Cardiac fibroblast (primary cell): ENCODE measurements at places on chromosomes 5 and 9.
A peak's percentile ranks its signal among the peaks of the same experiment; 100 is the strongest.

DNA sequence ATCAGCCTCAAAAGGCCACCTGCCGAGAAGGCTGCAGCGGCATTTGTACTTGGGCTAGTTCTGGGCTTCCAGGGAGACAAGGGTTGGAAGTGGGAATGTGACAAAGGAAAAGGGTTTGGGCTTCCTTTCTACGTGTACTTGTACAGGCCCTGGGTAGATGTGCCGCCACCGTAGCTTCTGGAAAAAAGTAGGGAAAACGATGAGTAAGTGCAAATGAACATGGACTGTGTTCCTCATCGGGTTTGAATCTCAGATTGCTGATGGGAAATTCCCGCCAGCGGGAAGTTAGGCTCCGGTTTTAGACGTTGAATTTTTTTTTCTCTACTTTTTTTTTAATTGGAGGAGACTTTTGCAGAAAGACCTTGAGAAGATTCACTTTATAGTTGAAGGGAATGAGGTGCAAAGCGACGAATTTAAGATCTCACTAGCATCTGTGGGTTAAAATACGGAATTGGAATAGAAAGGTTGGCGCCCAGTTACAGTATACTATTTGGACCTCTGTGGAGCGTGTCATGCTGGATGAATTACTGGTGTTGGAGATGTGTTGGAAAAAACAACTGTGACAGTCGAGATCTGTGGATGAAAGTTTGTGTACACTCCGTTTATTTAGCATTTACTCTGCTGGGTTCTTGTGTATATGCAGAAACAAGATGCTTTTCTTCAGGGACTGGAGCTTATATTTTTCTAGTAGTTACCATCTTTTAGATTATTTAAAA lies 1.2 kb downstream of the G3BP1 start:
- DNase-seq, result peak; percentile 6

DNA sequence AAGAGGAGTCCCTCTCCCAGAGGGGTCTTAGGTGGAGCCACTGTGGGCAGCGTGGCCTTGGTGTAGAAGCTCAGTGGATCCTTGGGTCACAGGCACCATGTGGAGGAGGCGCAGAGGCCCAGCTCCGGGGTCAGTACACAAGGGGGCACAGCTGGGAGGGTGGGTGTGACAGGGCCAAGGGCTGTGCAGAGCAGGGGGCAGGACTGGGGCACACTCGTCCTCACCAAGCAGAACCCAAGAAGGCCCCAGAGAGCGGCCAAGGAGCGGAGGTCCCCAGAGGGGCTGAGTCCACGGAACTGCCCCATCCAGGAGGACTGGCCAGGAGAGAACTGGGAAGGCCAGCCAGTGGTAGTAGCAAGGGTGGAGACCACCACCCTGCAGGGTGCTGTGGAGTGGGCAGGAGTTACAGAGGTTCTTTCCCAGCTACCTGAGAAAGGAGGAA lies 2.5 kb upstream of the LPCAT1 start:
- DNase-seq, result no peak

DNA sequence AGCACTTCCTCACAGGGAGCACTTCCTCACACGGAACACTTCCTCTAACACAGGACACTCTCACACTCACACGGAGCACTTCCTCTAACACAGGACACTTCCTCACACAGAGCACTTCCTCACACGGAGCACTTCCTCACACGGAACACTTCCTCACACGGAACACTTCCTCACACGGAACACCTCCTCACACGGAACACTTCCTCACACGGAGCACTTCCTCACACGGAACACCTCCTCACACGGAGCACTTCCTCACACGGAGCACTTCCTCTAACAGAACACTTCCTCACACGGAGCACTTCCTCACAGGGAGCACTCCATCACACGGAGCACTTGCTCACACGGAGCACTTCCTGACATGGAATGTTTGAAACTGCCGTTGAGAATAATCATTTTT lies 13.4 kb downstream of the POMT1 start:
- DNase-seq, result no peak

DNA sequence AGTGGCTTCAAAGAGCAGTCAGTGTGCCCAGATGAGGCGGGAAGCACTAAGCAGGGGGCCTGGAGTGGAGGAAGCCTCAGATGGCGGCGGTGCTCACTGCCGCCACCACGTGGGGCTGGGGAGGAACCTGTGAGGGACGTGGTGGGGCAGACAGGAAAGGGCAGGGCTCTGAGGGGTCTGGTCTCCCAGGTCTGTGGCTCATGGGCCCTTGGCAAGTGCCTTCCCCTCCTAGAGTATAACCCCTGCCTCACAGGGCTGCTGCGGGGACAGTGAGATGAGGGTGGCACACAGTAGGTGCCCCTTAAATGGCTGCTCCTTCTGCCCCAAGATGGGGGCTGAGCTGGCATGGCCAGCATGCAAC lies 26.6 kb downstream of the NR5A1 start:
- DNase-seq, result peak; percentile 10

DNA sequence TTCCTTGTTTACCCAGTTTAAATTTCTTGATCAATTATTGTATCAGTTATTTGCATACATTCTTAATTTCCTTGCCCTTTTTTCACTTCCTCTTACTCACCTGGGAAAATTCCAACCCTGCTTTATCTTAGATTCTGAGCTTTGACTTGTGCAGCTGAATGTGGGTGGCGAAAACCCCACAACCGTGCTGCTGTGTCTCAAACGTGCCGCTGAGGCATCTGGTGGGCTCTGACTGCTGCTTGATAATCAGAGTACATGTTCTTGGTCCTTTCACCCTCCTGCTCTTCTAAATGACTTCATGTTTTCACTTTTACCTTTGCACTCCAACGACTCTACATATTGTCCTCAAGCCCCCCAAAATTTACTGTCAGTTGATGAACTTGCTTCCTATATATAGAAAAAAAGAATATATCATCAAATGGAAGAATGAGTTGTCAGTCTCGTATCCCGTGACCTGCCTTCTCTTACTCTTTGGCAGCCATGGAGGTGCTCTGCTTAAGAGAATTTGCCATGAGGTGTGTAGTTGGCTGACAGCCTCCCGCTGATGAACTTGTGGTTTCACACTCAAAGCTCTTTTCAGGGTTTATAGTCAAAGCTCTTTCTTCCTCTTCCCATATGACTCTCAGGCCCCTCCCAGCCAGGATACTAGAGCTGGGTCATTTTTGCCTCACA lies 14.0 kb upstream of the JAK2 start:
- DNase-seq, result no peak

DNA sequence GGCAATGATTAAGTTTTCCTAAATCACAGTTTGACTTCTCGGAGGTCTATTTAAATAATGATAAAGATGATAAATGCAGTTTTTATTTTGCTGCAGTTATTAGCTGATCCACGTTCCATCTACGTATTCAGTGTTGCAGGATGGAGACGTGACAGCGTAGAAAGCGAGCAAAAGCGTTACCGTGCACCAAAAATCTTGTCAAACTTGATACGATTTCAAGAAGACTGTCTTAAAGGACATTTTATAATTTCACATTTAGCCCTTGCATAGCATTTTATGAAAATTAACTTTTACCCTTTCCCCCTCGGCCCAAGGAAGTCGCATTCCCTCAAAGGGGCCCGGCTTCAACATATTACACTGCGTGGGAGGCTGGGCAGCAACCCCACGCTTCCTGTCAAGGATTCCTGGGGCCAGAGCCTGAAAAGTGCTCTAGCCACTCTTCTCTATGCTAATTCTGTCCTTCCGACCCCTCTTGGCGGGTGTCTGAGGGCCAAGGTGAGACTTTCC lies 7.1 kb upstream of the PURA start:
- no peak for DNase-seq

GRCh38 chr9:89778100-89779090 lies 173.6 kb downstream of the GADD45G start:
- DNase-seq, result no peak

DNA sequence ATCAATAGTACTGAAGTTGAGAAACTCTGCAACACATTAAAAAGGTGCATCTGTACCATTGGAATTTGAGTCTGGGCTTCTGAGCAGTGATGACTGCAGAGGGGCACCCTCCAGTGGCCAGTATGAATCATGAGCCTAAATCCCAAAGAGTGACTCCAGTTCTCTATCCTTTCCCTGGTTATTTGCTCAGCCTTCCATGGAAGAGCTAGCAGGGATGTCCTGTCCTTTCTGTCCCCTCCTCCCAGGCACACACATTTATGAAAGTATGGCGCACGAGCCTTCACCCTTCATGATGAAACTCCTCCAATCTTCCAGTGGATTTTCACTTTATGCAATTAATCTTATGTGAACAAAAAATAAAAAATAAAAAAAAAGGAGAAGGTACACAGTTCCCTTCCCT lies 81.0 kb downstream of the ESM1 start:
- DNase-seq, result peak; percentile 72

- DNase-seq, result no peak
Observed at GRCh38 chr5:175337680-175338079, 106.3 kb downstream of the DRD1 start.

DNA sequence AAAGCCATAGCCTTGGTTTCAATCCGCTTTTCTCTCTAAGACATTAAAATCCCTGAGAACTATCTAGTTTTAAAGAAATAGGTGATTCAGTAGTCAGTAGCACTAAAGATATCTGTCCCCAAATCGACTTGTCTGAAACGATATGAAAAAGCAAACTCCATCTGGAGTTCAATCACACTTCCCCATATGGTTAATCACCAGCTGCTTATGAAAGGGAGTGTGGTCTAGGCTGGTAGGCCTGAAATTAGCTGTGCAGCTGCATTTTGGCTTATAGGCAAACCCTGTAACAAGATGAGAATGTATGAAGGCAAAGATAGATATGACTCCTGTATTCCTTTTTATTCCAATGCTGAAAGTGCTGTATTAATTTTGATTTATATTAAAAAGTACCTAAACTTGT lies 65.9 kb downstream of the DMRTA1 start:
- no peak for DNase-seq

DNA sequence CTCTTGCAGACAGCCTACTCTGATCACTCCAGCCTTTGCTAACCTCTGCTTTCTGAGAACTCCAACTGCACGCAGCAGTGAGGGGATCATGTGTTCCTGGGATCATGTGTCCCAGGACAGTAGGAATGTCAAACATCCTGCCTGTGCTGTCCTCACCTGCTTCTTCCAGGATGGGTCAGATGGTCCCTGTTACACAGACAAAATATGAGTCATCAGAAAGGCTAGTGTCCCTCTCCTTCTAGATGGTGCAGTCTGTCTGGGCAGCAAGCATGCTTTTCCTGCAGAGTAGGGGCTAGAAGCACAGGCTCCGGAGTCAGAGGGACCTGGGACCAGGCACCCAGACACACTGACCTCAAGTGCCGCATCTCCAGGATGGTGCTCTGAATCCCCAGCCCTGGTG lies 20.1 kb upstream of the SLC25A48 start:
- no peak for DNase-seq

GRCh38 chr5:147780924-147781573 lies 1.5 kb downstream of the JAKMIP2 start:
- DNase-seq, result no peak

- no peak for DNase-seq
Observed at GRCh38 chr9:6632516-6633183, 12.9 kb downstream of the GLDC start.

DNA sequence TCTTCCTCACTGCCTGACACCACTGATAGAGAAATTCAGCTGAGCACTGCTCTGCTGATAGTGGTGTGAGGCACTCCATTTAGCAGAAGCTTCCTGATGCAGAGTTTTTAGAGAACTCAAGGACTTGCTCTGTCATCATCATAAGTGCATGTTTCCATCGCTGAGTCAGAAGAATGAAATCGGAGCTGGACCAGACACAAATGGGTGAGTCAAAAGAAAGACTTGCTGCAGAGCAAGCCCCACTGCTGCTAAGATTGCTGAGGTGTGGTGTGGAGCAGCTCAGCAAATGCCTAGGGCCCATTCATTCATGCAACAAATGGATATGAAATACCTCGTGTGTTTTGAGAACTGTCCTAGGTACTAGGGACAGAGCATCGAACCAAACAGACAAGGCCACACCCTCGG lies 410.2 kb upstream of the SLC30A5 start:
- DNase-seq, result peak; percentile 92

DNA sequence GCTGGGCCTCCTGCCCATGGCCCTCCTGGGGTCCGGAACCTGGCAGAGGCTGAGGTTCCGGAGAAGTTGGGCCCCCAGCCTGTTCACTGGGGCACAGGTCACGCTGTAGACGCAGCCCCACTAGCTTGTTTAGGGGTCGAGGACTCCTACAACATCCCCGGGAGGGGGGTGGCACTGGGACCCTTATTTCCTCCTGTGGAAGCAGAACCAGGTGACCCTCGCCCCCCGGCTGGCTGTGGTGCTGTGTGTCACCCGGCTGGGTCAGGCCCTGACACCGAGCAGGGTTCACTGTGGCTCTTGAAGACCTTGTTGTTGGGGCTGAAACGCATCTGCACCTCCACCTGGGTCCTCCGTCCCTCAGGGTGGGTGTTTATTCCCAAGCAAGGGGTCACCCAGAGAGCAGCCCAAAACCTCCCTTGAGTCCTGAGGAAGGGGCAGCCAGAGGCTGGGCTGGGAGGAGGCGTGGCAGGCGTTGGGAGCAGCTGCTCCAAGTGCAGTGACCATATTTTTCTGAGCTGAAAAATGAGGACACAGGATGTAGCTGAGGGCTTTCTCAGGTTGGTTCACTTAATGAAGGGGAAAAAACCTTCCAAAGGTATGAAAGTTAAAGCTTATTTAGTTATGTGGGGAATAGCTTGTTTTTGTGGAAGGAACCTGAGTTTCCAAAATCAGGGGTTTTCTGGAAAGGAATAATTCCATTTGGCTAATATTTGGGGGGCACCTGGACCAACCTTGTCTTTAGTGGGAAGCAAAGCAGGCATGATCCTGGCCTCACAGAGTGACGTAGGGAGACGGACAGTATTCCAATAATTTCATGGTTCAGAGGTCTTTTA lies 164.7 kb upstream of the IER5L start:
- DNase-seq, result no peak

- DNase-seq, result no peak
Observed at GRCh38 chr5:153534102-153534501, 43.6 kb downstream of the GRIA1 start.

GRCh38 chr5:123965626-123966025 lies 453.6 kb downstream of the CSNK1G3 start:
- DNase-seq, result no peak

DNA sequence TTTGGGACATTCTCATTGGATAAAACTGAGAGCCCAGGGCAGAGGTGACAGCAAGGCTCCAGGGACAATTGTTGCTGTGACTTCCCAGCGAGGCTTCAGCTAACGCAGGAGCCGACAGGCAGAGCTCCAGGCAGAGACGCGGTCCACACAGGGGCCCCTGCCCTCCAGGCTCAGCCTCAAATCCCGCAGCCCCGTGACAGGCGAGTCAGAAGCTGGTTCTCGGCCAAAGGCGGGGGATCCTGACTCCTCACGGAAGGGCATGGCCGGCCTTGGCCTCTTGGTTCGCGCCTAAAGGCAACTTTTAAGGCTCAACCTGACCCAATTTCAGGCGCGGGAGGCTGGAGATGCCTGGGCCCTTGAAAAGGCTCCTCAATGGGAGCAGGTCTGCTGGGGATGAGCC lies 21.3 kb downstream of the SLC12A7 start:
- DNase-seq, result peak; percentile 19

GRCh38 chr5:2886531-2886930 lies 135.1 kb upstream of the IRX2 start:
- no peak for DNase-seq

- no peak for DNase-seq
Observed at GRCh38 chr9:128138001-128138400, 10.5 kb upstream of the PTGES2 start.
